WERI-Rb-1 (cell line): ENCODE measurements at places on chromosomes 6 and 20.

- DNase-seq, result no peak
These were observed 348.0 kb downstream of the CDH4 start for GRCh38 chr20:61600016-61600415.

DNA sequence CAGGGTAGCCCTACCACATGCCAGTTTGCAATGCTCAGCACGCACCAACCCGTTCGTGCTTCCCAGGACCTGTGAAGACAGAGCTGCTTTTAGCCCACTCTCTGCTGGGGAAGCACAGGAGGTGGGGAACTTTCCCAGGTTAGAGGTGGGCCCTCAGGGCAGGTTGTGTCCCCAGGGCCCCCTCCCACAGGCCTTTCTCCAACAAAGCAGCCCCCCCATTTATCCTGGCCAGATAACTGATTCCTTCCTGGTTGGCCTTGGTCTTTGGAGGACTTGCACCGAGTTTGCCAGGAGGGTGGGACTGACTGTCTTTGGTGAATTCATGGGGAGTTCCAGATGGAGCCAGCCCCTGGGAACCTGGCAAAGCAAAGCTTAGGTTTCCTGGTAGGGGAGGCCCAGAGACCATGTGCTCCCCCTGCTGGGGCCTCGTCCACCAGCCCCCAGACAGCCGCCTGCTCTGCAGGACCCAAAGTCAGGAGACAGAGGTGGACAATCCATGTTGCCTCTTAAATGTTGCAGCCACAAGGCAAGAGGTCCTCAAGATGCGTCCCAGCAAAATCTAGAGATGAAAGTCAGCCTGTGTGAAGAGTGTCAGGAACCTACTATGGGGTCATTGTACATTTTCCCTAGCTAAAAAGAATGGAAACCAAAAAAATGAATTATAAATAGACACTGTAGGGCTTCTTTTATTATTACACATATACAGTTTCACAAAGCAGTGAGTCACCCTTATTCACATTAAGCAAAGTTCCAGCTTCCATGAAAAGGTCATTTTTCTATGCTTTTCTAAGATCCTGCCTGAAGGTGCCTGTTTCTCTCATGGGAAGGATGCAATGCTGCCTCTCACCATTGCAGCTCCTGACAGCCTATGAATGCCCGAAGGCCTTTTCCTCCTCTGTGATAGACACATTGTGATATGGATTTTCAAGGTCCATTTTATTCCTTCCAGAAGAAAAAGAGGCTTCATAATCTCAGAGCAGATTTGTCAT is 497.8 kb downstream of the PREX1 start:
- peak; percentile 67 for DNase-seq

DNA sequence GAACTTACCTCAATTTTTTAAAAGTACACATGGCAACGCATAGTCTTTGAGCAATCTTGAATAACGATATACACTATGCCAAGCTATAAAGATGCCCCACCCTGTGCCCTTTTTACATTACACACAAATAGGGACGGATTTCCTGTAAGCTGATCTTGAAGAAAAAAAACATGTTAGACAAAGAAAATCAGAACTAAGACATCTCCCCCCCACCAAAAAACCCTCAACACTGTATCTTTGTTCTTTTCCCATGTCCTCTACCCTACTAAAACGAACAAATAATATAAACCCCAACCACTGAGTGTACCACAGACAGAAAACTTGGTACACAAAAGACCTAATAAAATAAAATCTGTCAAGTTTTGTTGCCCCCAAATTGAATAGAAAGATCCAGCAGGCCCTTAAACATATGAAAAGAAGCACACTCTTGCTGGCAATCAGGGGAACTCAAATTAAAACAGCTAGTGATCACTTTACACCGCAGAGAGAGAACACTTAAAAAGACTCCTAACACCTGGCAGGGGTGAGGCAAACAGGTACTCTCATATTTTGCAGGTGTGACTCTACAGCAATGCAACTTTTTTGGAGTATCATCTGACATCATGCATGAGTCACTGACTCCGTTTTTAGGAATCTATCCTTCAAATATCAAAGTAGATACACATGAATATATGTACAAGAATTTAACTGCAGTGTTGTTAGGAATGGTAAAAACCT is 29.6 kb downstream of the BACH2 start:
- DNase-seq, result no peak

GRCh38 chr20:4011226-4011975 is 4.0 kb downstream of the RNF24 start:
- no peak for DNase-seq

GRCh38 chr6:52012582-52012981 is 74.8 kb downstream of the PKHD1 start:
- no peak for DNase-seq

GRCh38 chr6:14142063-14142450 is 24.5 kb downstream of the CD83 start:
- no peak for DNase-seq

DNA sequence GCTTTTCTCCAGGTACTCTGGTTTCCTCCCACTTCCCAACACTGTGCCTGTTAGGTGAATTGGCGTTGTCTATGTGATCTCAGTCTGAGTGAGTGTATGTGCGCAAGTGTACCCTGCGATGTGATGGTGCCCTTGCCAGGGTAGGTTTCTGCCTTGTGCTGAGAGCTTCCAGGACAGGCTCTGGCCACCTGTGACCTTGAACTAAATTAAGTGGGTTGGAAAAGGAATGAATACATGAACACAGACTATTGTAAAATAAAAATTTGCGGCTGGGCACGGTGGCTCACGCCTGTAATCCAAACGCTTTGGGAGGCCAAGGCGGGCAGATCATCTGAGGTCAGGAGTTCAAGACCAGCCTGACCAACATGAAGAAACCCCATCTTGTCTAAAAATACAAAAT is 678.0 kb downstream of the DHX35 start:
- no peak for DNase-seq

GRCh38 chr6:111837641-111838500 is 35.4 kb downstream of the FYN start:
- DNase-seq, result no peak

- DNase-seq, result peak; percentile 84
These were observed 271.7 kb upstream of the CHD6 start for GRCh38 chr20:41889844-41890224.

GRCh38 chr6:56432194-56432593 is 184.8 kb upstream of the COL21A1 start:
- no peak for DNase-seq

- DNase-seq, result no peak
These were observed 9.2 kb upstream of the CGA start for GRCh38 chr6:87103977-87104601.
